Kasumi-1 (cell line): ENCODE measurements at places on chromosomes 2 and 18.

DNA sequence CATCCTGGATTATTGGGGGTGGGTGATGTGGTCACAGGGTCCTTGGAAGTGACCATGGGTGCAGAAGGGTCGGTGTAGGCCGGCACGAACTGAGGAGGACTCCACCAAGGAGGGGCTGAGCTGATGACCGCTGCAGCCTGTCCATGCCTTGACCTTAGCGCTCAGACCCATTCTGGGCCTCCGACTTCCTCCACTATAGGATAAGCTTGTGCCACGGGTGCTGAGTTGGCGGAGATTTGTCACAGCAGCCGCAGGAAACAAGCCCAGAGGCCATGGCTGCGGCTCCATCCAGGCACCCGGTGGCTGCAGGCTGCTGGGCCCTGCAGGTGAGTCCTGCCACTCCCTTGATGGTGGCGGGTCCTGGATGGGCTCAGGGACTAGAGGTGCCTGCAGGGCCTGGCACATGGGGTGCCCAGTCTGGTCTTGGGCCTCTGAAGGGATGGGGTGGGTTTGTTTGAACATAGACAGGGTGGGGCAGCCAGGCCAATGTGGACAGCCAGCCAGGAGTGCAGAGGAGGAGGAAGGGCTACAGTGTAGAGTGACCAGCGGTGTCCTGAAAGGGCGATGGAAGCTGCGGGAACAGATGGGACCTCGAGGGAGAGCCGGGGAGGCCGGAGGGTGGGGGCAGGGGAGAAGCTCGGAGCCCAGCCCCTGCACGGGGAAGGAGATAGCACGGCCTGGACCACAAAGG, 84.8 kb downstream of the SEPTIN10 start:
- no peak for DNase-seq

- DNase-seq = no peak
Measured at GRCh38 chr2:65049010-65049639, 7.1 kb upstream of the CEP68 start.

- no peak for DNase-seq
Measured at GRCh38 chr2:72205504-72205881, 57.8 kb upstream of the CYP26B1 start.

DNA sequence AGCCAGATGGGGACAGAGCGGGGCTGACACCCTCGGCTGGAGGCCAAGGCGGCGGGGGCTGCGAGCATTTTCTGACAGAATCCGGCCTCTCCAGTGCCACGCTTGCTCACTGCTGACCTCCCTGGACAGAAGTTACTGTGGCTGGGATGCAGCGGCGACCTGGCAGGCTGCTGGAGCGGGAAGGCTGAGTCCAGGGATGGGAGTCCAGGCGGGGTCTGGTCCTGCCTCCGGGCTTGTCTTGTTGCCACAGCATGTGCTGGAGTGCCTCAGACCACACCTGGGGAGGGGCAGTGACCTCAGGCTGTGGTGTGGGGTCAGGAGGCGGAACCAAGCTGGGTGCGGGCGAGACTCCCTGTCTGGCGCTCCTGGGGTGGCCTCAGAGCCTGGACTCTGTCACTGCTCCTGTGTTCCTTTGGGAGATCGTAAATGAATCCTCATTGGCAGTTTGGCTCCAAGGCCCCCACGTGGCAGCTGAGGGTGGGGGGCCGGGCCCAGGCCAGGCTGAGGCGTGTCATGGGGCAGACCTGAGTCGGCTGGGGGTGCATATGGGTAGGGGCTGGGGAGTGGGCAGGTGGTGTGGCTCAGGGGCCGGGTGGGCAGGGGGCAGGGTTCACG, 5.5 kb downstream of the BOK start:
- DNase-seq = no peak

- no peak for DNase-seq
Measured at GRCh38 chr2:10915731-10916276, 4.1 kb downstream of the KCNF1 start.

DNA sequence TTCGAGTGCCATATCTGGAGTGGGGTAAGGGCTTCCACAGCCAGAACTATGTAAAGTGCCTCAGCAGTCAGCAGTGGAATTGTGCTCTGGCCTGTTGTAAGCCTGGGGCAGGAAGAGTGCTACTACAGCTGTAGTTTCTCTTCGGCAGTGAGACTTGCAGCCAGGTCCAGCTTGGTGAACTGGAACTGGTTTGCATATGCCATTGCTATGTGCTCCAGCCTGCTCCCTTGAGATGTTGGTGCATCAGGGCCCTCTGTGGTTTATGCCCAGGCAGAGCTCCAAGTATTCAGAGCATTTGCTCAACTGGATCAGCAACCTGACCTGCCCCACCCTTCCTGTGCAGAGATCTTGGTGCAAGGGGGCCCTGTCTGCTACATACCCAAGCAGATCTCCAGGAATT, 47.8 kb downstream of the ZNF804A start:
- DNase-seq = no peak

GRCh38 chr2:71748227-71748626, 294.9 kb downstream of the DYSF start:
- DNase-seq = no peak

- no peak for DNase-seq
Measured at GRCh38 chr2:142462306-142462705, 331.5 kb upstream of the LRP1B start.

DNA sequence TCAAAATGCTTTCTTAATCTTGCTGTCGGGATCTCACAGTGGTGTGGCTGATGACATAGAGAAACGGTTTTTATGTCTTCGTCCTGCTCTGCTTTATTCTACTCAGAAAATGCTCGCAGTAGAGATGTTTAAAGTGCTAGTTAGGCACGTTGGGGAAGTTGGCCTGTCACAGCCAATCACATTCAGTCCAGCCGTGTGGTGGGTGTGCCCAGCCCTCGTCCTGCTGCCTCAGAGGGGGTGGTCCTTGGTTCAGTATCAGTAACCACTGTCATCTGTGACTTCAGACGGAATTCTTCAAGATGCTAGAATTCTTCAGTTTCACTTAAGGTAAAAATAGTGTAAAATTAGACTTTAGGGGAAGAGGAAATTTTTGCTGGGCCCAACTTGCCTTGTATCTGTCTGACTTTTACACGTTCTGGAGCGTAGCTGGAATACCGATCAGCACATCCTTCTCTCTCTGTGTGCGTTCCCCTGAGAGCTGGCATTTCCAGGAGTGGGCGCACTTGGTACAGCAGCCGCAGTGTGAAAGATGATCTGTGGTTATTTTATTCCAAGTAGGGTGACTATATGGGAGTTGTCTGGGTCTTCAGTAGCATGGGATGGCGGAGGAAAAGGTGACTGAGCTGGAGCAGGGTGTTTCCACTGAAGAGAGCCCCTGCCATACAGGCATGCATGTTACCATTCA, 18.5 kb downstream of the TRAF3IP1 start:
- no peak for DNase-seq

DNA sequence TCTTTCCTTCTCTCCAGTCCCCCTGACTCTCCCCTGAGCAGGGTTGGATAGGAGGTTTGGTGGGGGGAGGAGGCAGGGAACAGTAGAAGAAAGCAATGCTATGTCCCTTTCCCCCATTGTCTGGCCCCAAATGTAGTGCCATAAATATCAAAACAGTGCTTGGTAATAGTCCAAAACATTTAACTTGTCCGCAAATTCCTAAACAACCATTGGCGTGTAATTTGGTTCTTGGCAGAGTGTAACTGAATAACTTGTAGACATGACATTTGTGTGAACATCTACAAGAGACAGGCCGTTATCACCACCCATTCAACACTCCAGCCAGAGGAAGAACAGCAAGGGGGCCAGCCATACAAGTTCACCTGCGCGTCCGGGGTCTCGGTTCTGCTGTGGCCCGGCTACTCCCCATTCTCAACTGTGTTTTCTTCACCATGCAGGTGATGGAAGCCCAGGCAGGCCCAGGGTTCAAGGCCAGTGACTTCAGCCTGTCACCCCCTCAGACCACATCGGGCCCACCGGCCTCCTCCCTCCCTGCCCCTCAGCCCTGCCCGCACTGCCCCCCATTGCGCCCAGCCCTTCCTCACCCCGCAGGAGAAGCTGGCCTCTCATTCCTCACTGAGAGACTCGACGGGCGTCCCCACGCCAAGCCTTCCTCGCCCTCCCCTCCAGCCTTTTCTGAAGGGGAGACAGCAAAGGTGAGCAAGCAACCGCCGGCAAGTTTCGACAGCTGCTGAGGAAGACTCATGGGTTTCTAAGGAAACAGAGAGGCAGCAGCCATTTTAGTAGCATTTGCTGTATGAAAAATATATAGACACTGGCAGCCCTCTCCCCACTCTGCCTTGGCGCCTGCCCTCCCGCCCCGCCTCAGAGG, 699 bp upstream of the RAPGEF4 start:
- no peak for DNase-seq

DNA sequence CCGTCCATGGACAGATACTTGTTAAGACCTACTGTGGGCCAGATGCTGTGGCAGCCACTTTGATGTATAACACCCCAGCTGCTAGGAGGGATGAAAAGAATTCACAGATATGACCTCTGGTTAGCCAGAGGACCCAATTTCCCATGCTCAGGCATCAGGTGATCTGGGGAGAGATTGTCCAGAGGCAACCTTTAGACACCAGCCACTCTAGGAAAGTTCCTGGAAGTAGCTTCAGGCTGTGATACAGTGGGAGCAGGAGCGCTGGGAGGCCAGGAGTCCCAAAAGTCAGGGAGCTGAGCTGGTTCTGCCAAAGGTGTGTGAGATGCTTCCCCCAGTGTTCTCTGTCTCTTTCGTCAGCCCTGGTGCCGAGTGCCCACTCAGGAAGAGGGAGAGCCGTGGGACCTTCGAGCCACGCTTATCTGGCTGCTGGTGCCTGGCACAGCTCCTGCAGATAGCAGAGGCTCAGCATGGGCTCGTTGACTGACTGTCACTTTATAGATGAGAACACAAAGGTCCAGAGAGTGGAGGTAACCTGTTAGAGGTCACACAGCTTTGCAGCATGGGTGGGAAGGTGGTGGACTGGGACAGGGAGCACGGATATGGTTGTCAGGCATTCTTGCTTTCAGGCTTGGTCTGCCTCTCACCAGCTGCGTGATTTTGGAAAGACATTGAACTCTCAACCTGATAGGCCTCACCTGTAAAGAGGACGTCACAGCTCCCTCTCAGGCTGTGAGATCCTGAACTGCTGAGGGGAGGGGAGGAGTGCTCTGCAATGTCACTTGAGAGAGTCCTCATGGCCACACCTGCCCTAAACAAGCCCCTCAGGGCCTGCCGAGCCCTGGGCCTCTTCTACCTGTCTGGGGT, 7.8 kb upstream of the RALB start:
- DNase-seq = no peak

- no peak for DNase-seq
Measured at GRCh38 chr2:164899121-164899520, 56.2 kb downstream of the SLC38A11 start.

DNA sequence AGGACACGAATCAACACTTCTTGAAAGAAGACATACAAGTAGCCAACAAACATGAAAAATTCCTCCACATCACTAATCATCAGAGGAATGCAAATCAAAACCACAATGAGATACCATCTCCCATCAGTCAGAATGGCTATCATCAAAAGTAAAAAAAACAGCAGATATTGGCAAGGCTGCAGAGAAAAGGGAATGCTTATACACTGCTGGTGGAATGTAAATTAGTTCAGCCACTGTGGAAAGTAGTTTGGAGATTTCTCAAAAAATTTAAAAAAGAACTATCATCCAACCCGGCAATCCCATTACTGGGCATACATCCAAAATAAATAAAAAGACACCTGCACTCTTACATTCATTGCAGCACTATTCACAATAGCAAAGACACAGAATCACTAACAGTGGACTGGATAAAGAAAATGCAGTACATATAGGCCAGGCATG, 78.7 kb downstream of the GRB14 start:
- DNase-seq = no peak

GRCh38 chr2:180625006-180625844, 355.2 kb upstream of the UBE2E3 start:
- DNase-seq = no peak

DNA sequence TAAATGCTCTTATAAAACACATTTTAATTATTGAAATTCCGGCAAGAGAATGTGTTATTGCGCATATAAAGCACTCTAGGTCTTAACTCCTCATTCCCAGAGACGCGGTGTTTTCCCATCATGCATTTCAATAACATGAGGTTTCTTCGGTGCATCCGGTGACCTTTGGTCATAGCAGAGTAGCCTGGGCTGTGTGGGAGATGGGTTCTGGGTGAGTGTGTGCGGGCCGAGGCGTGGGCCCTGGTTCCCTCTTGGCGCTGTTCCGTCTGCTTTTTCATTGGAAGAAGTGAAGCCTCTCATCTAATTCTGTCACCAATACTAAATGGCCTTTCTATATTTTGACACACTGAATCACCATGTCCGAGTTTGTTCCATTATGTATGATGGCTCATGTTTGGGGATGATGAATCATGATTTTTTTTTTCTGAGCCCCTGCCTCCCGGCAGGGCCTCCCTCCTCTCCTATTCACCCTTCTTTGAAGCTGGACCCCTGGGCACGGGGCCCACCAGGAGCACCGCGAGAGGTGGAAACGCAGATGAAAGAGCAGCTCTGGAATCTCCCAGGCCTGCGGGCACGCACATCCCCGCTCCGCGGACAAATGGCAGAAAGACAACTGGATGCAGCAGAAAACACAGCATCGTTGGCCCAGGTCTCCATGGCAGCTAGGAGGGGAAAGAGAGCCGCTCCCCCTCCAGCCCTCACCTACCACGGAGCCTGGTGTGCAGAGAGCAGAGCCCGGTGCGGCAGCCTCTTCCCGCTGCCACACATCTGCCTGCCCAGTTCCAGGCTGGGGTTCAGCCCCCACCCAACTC, 85.8 kb upstream of the HPCAL1 start:
- no peak for DNase-seq

DNA sequence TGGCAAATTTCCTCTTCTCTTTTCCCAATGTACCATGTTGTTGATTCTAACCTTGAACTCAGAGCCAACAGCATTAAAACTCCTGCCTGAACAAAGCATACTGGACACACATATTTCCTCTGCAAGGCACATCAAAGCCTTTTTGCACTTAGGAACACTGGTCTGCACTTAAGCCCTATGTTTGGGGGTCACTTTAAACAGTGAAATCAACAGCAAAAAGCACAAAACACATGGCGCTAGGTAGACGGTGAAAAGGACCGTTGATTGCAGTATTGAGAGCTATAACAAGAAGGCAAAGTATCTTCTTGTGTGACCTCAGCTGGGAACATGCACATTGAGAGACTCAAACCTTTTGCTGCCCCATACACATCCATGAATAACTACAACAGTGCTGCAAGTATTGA, 83.9 kb upstream of the SH3BP4 start:
- no peak for DNase-seq

GRCh38 chr18:33444709-33445108, 4.2 kb upstream of the CCDC178 start:
- no peak for DNase-seq

DNA sequence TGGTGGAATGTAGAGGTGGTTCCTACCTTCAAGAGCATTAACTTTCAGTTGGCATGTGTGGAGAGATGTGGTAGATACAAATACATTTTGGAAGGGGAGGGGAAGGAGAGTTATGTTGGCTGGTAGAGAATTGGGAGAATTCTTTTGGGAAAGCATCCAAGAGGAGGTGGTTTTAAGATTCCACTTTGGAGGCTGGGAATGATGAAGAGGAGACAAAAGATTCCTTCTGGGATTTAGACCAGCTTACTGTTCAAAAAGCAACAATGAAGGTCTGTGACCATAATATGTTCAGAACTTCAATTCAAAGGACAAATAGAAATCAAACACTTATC, 120.8 kb upstream of the FOSL2 start:
- DNase-seq = no peak

- DNase-seq = no peak
Measured at GRCh38 chr18:9062418-9062751, 40.1 kb upstream of the NDUFV2 start.
